Prostate gland (tissue), 2 donors: ENCODE measurements at places on chromosomes 4 and X. TPM values are rescaled to one million over a fixed set of nuclear protein-coding genes. Genes with fewer than 3 reads are reported as not detected.

The RIPPLY1 gene
- not detected for total RNA-seq

The HTRA3 gene
- total RNA-seq: 6.0 TPM

The FGD1 gene
- 7.0 TPM for total RNA-seq

DNA sequence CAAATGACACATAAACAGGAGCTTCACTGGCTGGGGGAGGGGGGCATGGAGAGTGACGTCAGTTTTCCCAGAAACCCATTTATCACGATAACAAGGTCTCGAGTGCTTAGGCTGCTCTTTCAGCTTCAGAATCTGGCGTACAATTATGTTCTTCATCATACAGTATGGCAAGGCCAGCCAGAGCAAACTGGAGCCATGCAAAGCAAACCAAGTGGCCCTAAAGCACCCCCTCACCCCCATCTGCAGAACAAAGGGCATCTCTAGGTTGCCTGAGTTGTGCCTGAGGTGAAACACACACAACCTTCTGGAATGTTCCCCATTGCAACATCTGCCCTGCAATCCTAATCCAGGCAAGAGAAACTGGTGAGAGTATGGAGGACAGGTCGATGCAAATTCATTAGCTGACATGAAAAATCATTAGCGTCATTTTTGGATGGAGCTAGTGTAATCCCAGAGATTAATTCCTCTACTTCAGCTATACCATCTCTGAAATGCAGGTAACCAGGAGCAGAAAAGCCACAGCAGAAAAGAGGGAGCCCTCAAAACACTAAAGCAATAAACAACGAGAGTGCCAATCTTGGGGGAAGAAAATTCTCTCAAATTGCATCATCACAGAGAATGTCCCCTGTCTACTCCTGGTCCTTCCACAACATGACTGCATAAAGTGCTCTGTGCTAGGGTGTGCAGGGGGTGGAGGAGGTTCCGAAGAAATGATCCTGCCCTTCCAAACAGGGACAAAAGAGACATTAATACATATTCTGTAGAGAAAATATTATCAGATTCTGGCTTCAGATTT is 1.8 kb downstream of the SEPTIN6 start:
- no peak for DNase-seq

DNA sequence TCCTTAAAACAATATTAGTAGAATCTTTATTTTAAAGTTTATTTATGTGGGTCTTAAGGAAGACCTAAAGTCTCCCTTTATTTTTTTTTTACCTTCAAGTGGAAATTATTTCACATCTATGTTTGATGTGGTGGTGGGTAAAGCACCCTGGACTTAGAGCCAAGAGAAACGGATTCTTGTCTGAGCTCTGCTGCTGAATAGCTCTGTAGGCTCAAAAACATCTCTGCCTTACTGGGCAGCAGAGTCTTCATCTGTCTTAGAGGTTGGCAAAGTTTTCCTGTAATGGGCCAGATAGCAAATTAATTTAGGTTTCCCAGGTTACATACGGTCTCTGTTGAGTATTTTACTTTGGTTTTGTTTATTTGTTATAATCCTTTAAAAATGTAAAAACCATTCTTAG is 136.5 kb downstream of the CEP135 start:
- no peak for DNase-seq

DNA sequence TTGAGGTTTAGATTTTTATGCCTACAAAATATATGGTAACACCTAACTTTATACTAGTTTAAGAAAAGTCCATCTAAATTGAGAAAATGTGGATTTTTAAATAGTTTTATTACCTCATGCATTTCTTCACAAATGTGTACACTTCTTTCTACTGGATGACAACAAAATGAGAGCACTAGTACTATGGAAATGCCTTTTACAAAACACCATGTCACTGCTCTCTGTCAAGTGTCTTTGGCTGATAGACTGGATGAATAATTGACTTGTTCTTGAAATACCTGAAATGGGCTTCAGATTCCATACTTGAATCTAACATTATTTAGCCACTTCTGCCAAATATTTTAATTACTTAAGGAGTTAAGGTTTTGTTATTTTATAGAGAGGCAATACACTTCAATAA is 49.5 kb downstream of the AMELX start:
- no peak for DNase-seq

GRCh38 chr4:79576429-79576753 is 168.4 kb upstream of the GK2 start:
- no peak for DNase-seq
